CD4-positive, alpha-beta T cell treated with Interleukin-15 for 4 hours (primary cell): ENCODE measurements at places on chromosomes 11 and 22.
A peak's percentile ranks its signal among the peaks of the same experiment; 100 is the strongest.

- no peak for DNase-seq
These were observed 18.2 kb upstream of the TUB start for GRCh38 chr11:8062781-8063257.

- no peak for DNase-seq
These were observed 109.2 kb upstream of the GAL start for GRCh38 chr11:68575025-68575665.

- DNase-seq = no peak
These were observed 39.3 kb downstream of the CEP295 start for GRCh38 chr11:93700830-93701229.

DNA sequence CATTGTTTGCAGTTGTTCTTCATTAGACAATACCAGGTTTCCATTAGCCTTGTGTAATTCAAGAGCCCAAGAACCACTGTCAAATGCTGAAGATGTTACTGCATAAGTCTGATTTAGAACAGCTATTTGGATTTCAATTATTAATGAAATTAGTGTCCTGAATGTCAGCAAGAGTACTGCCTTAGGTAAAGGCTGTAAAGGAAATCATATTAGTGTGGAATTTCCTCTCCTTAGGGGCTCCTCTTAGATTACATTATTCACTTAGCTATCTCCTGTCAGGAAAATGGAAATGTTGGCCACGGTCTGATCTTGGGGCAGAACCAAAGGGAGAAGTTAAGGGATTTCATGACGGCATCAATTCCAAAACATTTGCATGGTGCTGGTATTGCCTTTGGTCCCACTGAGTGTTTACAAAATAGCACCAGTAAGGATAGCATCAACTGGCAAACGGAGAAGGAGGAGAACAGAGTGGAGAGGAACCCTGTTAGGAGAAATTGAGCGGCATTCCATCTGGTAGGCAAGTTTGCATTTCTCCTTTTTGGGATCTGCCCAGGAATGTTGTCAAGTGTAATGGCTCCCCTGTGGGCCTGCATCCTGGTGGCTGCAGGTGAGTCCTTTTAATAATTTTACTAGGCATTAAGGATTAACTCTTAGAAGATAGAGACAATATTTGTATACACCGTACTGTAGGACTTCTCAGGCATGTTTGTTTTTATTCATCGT, at the start of gene HTR3B:
Gene HTR3B (plus strand): TSS at position 418 of the 723 bp plus-strand sequence. CDS start 138 bp downstream, at position 556.
- DNase-seq = no peak

DNA sequence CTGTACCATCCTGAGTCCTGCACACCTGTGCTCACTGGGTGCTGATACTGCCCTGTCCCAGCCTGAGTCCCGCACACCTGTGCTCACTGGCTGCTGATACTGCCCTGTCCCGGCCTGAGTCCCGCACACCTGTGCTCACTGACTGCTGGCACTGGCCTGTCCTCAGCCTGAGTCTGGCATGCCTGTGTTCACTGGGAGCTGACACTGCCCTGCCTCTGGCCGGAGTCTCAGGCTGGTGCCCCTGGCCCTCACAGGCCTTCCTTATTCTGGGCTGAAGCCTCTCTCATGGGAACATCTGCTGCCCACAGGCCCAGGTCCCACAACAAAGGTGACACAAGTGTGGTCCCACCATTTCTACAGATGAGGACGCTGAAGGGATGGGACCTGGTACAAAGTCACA, 115.1 kb downstream of the MPPED1 start:
- no peak for DNase-seq

GRCh38 chr11:105110688-105111030, 28.9 kb downstream of the CARD18 start:
- DNase-seq = no peak

DNA sequence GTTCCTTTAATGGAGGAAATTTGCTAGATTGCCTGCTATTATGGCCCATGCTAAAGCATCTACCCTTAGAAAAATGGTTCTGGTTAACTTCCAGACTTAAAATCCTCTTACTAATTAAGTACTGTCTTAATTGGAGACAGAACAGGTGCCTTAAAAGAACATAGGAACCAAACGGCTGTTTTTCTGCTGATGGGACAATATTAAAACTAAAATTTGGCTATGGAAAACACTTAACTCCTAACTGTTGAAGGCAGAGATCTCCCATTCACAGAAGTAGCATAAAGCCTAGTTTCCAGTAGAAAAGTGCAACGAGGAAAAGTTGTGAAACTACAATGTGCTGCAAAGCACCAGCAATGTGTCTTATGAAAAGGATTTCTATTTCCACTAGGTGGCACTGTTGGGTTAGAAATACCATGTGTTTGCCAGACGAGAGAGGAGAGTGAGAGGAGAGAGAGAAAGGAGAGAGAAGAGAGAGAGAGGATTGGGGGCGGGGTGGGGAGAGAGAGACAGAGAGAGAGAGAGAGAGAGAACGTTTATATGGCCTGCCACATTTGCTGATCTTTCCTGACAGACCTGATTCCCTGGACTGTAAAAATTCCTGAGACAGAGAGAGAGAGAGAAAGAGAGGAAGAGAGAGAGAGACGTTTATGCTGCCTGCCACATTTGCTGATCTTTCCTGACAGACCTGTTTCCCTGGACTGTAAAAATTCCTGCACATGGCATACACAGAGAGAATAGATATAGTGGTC, 51.5 kb downstream of the FAM181B start:
- DNase-seq = peak; percentile 48

DNA sequence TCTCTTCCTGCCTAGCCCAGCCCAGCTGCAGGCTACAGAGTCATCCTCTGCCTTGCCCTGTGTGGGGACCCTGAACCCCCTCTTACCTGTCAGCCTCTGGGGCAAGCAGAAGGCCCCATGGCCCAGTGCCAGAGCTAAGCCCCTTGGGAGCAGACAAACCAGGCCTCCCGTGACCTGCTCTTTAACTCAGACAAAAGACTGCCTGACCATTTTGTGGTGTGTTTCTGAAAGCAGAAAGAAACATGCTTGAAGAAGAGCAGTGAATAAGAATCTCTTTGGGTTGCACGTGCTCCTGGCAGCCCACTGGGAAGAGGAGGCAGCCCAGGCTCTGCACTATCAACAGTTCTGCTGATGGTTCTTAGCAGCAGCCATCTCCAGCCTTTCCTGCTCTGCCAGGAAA, 118.6 kb downstream of the GRIK4 start:
- DNase-seq = no peak

- DNase-seq = no peak
These were observed 1.4 kb downstream of the KDM2A start for GRCh38 chr11:67120456-67120855.

DNA sequence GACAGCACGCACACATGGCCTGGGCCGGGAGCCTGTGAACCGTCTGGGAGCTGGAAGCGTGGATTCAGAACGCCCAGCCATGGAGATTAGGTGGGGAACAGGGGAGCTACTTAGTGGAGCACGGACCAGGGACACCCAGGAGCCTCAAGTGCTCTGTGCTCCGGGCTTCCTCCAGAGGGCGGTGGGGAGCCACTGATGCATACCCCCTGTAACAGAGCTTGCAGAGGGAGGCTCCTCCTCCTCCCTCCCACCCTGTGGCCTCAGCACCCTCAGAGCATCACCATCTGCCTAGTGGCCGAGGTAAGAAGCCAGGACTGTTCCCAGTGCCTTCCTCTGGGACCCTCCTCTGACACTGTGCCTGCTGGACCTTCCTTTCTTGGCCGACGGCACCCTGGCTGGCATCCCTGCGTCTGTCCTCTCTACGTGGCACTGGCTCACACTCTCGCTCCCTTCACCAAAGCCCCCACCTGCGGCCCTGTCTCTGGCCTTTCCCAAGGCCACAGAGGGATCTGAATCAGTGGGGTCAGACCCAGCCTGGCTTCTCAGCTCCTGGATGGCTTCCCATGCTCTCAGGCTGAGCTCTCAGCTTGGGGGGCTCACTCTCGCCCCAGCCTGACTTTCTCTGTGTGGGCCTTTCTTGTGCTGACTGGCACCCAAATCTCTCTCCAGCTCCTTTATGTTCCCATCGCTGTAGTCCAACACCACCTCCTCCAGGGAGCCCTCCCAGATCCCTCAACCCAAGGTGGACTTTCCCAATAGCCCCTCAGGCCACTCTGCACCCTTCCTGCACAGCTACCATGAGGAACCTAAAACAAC, 780.9 kb downstream of the BRD1 start:
- DNase-seq = no peak

DNA sequence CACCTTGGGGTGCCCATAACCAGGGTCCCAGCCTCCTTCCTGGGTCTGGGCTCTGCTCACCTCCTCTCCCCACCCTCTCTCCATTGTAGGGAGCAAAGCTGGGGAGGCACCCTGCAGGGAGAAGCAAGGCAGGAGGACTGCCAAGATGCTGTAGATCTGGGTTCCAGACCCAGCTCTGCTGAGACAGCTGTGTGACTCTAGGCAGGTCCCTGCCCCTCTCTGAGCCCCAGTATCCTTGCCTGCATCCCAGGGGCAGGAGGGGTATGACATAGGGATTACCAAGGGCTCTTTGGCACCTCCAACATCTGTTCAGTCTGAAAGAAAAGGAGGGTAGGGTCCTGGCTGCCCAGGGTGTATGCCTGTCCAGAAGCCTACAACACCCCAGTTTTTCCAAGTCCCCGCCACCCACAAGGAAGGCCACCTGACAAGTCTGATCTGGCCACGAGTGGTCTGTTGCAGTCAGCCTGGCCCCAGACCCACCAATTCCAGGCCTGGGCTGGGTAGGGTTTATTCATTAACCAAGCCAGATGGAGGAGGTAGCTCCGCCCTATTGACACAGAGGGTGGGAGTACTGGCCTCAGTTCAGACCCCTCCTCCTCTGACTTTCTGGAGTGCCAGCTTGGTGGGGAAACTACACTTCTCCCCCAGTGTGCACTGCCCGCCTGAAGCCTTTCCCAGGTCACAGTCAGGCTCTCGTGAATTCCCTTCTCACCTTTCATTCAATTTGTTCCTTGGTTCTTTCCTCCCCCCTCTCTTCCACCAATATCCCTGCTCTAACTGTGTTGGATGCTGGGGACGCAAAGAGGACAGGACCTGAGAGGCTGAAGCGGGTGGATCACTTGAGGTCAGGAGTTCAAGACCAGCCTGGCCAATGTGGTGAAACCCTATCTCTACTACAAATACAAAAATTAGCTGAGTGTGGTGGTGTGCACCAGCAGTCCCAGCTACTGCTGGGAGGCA, 15.0 kb downstream of the STARD10 start:
- DNase-seq = no peak

GRCh38 chr11:64742889-64743590, 902 bp downstream of the RASGRP2 start:
- DNase-seq = peak; percentile 76

DNA sequence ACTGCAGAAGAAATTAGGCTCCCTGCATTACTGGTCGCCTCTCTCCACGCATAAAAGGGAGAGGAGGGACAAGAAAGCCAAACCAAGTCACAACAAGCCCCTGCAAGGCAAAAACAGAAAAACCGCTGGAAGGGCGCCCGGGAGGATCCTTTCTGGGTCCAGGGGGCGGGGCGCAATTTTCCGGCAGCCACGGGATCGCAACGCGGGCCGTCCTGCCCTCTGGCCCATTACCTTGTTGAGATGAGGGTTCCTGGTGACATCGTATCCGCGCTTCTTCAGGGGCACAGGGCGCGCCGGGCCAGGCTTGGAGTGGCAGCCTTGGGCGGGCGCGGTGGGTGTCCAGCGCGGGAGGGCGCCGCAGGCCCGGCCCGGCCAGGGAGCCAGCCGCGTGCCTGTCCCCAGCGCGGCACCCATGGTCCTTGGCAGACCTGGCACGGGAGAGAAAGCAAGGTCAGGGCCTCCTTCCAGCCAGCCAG, 847 bp downstream of the ME3 start:
- DNase-seq = no peak

GRCh38 chr11:72816404-72816990, 2.3 kb downstream of the ATG16L2 start:
- DNase-seq = no peak

- DNase-seq = no peak
These were observed 19.8 kb upstream of the SHANK2 start for GRCh38 chr11:71272161-71272560.

- DNase-seq = peak; percentile 63
These were observed 17.6 kb downstream of the GDPD5 start for GRCh38 chr11:75508051-75508561.

GRCh38 chr22:47944941-47945340, 1182.5 kb downstream of the TBC1D22A start:
- DNase-seq = no peak

DNA sequence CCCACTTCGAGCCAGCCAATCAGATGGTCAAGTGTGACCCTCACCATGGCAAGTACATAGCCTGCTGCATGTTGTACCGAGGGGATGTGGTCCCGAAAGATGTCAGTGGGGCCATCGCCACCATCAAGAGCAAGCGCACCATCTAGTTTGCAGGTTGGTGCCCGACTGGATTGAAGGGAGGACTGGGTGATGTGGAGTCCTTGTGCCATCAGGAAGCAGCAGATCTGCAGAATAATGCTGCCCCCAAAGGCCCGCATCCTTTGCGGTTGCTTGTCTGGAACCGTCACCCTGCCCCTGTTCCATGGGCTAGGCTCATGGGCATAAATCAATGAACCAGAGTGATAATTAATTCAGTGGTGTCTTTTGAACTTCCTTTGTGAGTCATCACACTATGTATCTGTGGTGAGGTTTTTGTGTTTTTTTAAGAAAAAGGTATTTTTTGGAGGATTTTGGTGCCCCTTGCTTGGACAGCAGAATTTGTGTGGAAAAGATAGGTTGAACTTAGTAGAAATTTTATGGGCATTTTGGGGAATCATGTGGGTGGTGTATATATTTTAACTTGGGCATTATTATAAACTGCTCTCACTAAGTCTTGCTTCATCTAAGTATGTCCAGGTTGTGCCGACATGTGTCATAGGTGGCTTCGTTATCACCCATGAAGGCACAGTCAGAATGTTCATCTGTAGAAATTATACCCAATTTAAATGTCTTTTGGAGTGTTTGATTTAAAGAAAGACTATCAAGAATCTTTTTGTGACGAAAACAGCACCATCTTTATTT, 22.3 kb downstream of the LRRC74B start:
- no peak for DNase-seq

GRCh38 chr11:134069426-134070341, 812 bp downstream of the JAM3 start:
- DNase-seq = no peak

- DNase-seq = no peak
These were observed 140.0 kb downstream of the SWAP70 start for GRCh38 chr11:9803685-9804418.

DNA sequence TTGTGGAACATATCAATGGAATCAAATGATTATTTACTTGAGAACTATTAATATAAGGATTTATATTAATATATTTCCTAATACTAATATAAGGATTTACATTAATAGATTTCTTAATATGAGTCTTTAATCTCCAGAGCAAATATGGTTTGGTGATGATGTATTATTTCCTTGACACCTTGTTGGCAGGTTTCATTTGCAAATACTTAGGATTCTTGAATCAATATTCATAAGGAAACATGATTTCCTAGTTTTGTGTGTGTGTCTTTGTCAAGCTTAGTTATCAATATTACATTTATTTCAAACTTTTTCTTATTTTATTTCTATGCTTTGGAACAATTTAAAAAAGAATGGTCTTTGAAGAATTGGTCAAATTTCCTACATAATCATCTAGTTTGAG, 138.5 kb downstream of the RAB38 start:
- DNase-seq = no peak

DNA sequence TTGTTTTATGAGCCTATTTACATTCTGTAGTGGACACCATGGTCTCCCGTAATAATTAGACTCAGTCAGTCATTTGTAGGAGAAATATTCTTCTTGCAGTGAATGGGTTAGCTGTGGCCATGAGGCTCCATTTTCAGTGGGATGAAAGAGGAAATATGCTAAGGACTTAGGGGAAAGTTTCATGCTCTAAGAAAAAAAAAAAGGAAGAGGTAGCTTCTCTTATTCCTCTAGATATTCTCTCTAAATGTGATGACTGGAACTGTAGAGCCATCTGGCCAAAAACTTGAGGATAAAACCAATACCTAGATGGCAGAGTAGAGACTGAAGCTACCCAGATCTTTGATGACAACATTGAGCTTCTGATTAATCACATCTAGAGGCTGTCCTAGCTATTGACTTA, 75.8 kb upstream of the SESN3 start:
- DNase-seq = no peak
